ENCODE measurements at places on chromosomes 2 and 18.

DNA sequence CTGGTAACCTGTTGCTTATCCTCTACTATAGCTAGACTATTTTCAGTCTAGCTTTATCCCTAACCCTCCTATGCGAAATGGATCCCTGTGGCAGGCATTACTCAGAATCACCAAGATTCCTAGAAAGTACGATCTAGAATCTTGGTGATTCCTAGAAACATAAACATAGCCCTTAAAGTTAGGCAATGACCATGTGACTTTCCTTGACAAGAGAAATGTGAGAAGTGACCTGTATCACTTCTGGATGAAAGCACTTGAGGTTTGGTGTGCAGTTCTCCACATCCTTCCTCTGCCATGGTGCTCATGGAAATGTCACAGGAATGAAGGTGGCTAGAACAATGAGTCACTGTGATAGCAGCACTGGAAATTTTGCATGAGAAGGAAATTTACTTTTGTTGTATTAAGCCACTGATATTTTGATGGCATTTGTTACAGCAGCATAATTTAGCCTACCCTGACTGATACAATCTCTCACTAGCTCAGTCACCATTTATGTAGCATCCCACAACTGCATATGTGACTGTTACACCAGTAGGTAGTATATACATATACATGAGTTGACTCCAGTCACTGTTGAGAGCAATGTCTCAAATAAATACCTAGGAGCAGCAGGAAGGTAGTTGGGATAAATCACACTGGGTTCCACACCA is 68.3 kb upstream of the MAPRE2 start:
- no peak for DNase-seq

GRCh38 chr2:231547315-231548110 is 17.3 kb upstream of the NMUR1 start:
- DNase-seq: no peak

GRCh38 chr2:153497938-153498629 is 19.5 kb upstream of the RPRM start:
- DNase-seq: no peak

- DNase-seq: no peak
Measured at GRCh38 chr2:57936216-57936615, 110.4 kb upstream of the VRK2 start.

GRCh38 chr18:43830947-43831346 is 553.7 kb upstream of the SYT4 start:
- DNase-seq: no peak

GRCh38 chr2:189161894-189162293 is 17.7 kb downstream of the COL5A2 start:
- no peak for DNase-seq
